ENCODE measurements at places on chromosomes 3 and 15.
A peak's percentile ranks its signal among the peaks of the same experiment; 100 is the strongest.

DNA sequence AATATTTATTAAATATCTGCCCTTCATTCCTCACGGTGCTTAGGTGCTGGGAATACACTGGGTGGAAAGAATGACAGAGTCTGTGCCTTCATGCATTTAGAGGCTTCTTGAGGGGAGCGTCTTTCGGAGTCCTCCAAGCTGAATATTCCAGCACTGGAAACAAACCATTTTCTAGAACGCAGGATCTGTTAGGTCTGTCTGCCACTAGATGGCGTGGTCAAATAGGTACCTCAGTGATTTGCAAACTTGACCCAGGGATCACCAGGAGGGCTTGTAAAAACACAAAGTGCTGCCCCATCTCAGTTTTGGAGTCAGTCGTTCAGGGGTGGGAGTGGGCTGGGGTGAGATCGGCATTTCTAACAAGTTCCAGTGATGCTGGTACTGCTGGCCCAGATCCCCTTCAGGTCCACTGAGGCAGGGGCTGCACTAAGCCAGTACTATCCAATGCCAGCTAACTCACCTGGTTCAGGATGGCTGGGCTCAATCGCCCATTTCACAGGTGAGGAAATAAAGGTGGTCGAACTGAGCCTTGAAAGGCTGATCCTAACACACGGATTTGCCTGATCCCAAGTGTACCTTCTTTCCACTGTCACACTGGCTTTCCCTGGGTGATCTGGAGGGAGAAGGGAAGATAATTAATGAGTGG, 14.8 kb downstream of the ARNT2 start:
- DNase-seq: peak; percentile 57

DNA sequence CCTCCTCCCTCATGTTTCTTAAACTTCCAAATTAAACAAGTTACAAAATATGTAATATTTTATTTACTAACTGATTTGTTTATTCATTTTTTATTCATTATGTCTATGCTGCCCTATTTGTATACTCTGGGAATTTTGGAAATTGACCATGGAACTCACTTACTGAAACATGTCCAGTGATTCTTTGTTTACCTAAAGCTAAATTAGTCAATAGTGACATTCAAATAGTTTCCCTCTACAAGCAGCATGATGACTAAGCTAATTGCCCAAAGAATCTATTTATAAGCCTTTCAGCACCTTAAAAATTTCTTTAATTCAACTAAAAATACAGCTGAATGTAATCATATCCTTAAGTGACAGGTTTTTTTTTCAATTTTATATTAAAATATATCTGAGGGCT, 437.7 kb downstream of the SI start:
- no peak for DNase-seq

GRCh38 chr3:136547293-136547692, 204.9 kb downstream of the STAG1 start:
- DNase-seq: peak; percentile 87

GRCh38 chr3:182683858-182684257, 109.4 kb upstream of the ATP11B start:
- no peak for DNase-seq

DNA sequence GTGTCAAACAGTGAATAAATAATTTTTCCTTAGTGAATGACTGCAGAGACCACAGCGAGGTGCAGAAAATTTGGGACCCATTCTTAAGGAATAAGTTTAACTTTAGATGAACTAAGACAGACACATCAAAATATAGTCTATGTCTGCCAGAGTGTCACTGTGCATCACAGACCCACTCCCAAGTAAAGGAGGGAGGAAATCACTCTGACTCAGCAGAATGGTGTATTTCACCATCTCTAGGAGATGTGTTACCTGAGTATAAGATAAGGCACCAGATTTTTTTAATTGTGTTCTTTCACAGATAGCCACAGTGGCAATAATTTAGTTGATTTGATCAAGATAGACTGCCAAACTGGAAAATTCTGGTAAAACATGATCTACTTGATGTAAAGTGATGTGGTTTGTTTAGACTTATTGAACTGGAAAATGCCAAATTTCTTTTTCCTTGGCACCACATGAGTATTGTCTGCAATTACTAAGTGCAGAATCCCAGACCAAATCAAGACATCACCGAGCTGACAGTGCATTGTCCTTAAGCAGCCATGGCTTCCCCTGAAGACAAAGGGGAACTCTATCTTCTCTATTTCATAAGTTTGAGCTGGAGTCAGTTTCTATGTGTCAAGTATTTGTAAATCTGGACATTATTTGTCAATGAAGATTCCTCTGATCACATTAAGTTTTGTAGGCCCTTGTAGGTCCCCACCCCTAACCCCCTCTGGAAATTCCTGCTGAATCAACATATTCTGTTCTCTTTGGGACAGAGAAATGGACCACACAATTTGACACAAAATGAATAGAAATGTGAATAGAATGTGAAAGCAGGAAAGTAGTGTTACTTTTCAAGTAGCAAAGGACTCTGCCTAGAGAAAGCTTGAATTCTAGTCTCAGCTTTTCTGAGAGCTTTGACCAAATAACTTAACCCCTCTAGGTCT, 47.6 kb downstream of the TIPARP start:
- no peak for DNase-seq

GRCh38 chr15:68843425-68844311, 23.0 kb upstream of the ANP32A start:
- peak; percentile 75 for DNase-seq

DNA sequence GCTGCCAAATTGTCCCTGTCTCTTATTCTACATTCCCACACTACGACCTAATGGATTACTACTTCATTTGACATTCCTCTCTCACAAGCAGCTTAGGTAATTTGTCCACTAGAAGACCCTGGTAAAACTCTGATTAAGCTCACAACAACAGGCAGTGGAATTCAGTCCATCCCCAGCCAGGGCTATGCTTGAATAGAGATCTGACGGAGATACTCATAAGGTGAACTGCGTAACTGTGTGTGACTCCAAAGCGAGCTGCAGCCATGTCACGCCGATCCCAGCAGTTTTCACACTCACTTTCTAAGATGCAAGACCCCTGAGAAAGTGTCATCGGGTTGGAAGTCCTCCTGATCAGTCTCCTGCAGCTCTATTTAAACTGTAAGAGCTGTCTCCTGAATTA, 25.7 kb upstream of the ROBO2 start:
- DNase-seq: no peak

DNA sequence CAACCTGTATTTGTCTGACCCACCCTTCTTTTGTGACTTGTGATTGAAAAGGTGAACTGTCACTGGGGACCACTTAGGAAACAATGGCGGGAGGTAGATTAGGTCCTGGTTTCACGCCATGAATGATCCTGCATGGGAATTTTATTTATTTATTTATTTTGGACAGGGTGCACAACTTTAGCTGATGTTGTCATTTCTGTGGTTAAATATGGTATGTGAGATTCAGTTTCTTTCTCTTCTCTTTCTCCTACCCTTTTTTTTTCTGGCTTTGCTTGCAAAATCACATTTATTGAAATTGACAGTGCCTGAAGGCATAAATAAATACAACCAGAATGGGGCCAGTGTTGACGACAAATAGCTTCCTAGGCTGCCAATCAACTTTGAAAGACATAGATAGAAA, 18.0 kb upstream of the HTR3E start:
- DNase-seq: no peak

GRCh38 chr3:104145164-104145563, 1221.5 kb upstream of the ALCAM start:
- no peak for DNase-seq

GRCh38 chr3:13233487-13234485, 160.6 kb upstream of the IQSEC1 start:
- DNase-seq: peak; percentile 8

DNA sequence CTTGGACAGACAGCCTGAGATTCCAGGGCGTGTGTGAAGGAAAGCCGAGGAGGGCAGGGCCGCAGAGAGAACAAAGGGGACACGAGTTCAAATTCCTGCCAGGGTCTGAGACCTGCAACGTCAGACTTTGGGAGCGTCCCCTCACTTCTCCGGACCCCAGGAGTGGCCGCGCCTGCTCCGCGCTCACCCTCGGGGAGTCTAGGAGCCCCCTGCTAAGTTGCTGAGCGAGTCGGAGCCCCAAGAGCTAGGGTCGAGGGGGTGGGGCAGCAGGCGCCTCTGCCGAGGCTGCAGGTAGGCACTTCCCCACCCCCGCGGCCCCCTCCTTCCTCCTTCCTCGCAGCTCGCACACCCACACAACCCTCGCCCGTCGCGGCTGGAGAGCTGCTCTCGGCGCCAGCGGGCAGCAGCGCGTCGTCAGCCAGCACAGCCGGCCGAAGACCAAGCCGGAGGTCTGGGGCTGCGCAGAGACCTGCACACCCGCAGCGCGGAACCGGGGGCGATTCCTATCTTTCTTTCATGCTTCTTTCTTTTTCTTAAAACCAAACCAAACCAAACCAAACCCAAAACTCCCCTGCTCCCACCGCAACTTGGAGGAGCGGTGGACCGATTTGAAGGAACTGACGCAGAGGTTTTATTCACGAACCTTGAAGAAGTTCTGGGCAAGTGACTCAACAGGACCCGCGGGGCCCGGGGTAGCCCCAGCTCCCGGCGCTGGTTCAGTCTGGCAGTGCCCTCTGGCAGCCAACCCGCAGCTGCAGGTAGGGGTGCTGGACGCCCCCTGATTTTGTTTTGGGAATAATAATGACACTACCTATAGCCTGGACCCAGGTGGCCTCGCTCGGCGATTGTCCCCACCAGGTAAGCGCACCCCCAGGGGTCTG, at the start of gene ANKRD34C:
Gene ANKRD34C (plus strand): TSS at position 352 of the 881 bp plus-strand sequence. CDS start 10,563 bp downstream, outside the sequence.
- no peak for DNase-seq

DNA sequence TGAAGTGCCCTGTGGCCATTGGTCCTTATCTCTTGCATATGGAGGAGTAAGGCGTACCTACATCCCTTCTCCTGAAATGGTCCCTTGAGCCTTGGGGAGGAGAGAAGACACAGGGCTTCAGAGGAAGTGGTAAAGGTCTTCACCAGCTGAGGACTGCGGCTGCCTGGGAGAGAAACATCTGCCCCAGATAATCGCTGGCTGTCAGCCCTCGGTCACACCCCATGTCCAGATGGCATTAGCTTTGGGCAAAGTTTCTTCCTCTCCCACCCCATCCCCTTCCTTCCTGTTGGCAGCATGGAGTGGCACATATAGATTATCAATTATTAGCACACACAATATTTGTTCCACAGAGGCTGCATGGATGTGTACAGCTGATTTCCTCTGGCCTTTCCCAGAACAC, 61.6 kb downstream of the LRTM1 start:
- DNase-seq: no peak

All from NCI-H2171 treated with DMSO at 0.1 percent for 48 hours (cell line).